ENCODE measurements at places on chromosomes 12 and 14.

DNA sequence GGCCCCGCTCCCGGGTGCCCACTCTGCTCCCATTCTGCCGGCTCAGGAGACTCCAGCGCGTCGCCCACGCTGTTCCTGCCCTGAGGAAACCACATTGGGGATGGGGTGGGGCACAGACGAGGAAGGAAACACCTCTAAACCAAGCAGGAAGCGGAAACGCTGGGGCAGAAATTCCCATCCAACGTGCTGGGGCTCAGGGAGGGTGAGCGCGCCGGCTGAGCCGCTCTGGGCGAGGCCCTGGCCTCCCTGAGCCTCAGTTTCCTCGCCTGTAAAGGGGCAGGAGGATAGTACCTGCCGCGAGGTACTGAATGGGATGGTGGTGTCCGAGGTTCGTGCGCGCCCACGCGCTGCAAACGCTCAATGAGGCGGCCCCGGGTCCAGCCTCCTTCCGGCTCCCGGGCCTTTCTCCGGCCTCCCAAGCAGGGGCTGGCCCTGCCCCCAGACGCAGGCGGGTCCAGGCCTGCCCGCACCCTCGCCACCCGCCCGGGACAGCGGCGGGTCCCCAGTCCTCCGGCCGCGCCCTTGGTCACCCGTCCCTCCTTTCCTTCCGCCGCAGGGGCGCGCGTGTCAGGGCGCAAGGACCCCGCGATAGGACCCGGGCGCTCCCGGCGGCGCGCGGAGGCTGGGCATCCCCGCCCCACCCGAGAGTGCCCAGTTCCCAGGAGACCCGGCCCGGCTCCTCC is 673 bp downstream of the BEGAIN start:
- no peak for DNase-seq

- no peak for DNase-seq
Measured at GRCh38 chr12:48972952-48973483, 1.5 kb upstream of the WNT10B start.

DNA sequence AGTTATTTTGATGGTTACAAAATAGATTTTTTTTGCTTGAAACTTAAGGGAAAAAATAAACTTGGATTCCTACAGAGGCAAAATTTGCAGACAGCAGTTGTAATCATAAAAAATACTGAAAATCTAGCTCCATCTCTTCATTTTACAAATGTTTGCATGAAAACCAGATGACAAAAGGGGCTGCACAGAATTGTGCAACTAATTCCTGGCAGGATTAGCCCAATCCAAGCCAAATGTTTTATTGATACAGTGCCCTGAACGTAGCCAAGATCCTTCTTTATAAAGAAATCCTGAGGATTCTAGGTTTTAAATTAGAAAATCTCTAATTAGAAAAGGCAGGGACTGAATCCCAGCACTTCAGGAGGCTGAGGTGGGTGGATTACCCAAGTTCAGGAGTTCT is 356.4 kb upstream of the SEL1L start:
- DNase-seq, result no peak

- DNase-seq, result no peak
Measured at GRCh38 chr14:57051633-57052032, 217.1 kb downstream of the EXOC5 start.

GRCh38 chr14:73895939-73896338 is 9.3 kb downstream of the ZNF410 start:
- no peak for DNase-seq

DNA sequence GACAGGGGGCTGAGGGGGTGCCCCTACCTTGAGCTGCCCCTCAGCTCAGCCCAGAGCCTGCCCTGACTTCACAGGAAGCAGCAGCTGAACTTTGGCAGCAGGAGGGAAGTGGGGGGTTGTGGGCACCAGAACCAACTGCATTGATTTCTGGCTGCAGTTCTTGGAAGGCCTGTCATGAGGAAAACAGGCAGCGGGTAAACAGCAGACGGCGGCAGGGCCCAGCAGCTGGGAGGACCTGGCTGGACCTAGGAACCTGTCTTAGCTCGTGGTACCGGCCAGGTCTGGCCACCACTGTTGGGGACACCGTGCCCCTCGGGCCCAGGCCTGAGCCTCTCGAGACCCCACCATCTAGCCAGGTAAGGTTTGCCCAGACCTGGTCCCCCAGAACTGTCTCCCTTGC is 154.2 kb upstream of the MYL2 start:
- no peak for DNase-seq

GRCh38 chr14:69921052-69921451 is 41.8 kb downstream of the SMOC1 start:
- DNase-seq, result no peak

GRCh38 chr14:95468448-95469133 is 47.9 kb downstream of the SYNE3 start:
- no peak for DNase-seq
